ENCODE measurements at places on chromosomes 13 and 19. TPM values are rescaled to one million over a fixed set of nuclear protein-coding genes. Genes with fewer than 3 reads are reported as not detected.

- H3K27ac ChIP-seq = no peak overlapping the region
- DNase-seq = no peak
- no peaks in the 10 kb centered on the region for H3K4me1 ChIP-seq
- H3K27me3 ChIP-seq = no peaks in the 10 kb centered on the region
- H3K4me3 ChIP-seq = no peak overlapping the region
Observed at GRCh38 chr13:90751026-90751425, 596.5 kb upstream of the MIR17HG start.

GRCh38 chr13:106589716-106590115 is 21.8 kb upstream of the ARGLU1 start:
- no peak for DNase-seq
- H3K27me3 ChIP-seq = no peaks in the 10 kb centered on the region
- no peak overlapping the region for H3K27ac ChIP-seq
- no peaks in the 10 kb centered on the region for H3K36me3 ChIP-seq
- no peaks in the 10 kb centered on the region for H3K4me1 ChIP-seq
- no peak overlapping the region for H3K4me3 ChIP-seq

- no peaks in the 10 kb centered on the region for H3K4me1 ChIP-seq
- H3K36me3 ChIP-seq = no peaks in the 10 kb centered on the region
- no peak overlapping the region for H3K4me3 ChIP-seq
- H3K27me3 ChIP-seq = no peaks in the 10 kb centered on the region
Observed at GRCh38 chr19:3524904-3525451, 14.0 kb upstream of the TEKTIP1 start.

DNA sequence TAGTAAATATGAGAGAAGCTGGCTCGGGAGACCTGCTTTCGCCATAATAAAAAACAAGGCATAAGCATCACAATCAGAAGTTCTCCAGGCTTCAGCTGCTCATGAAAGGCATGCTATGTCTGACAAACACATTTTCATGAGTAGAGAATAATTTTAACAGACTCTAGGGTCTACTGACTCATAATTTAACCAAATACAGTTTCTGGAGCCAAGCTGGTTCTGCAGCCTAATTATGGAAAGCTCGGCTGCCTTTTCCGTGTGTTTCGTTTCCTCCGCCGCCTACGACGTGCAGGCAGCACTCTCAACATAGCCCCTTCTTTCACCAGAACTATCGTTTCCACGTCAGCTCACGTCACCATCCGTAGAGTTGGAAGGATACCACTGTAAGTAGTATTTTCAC is 5.7 kb downstream of the MCF2L start:
- no peaks in the 10 kb centered on the region for H3K4me1 ChIP-seq
- no peaks in the 10 kb centered on the region for H3K36me3 ChIP-seq
- H3K4me3 ChIP-seq = no peak overlapping the region
- DNase-seq = no peak
- H3K27ac ChIP-seq = no peak overlapping the region
- no peaks in the 10 kb centered on the region for H3K27me3 ChIP-seq

DNA sequence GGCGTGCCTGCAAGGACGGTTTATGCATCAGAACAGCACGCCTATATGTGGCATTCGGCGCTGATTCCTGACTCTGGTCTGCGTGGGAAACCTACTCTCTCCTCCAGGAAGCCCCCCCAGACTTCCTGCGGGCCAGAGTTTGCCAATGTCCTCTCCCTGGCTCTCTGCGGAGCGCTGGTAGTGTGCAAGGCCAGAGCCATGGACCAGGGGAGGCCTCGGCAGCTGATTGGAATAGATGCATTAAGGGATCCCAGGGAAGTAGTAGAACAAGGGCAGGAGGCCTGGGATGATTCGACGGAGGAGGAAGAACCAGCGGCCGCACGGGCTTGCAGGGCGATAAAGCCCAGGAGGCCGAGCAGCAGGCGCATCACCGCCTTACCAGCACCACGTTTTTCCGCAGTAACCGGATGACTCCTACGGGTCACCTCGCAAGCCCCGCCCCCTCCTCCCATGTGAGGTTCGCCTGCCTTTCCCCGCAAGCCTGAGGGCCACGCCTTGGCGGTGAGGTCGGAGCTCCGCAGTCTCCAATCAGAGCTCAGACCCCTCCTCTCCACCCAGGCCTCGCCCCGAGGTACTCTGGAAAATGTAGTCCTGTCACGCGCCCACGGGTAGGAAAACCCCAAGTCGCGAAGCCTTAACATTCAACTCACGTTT is 5.0 kb downstream of the CLEC11A start:
- H3K27me3 ChIP-seq = no peaks in the 10 kb centered on the region
- no peak overlapping the region for H3K4me3 ChIP-seq
- H3K4me1 ChIP-seq = no peaks in the 10 kb centered on the region
- H3K36me3 ChIP-seq = no peaks in the 10 kb centered on the region
- DNase-seq = peak; percentile 82
- no peak overlapping the region for H3K27ac ChIP-seq

- no peaks in the 10 kb centered on the region for H3K27me3 ChIP-seq
- no peak overlapping the region for H3K4me3 ChIP-seq
- DNase-seq = no peak
- no peaks in the 10 kb centered on the region for H3K4me1 ChIP-seq
- H3K27ac ChIP-seq = no peak overlapping the region
- no peaks in the 10 kb centered on the region for H3K36me3 ChIP-seq
Observed at GRCh38 chr19:3176715-3177501, 1.7 kb upstream of the S1PR4 start.

- no peaks in the 10 kb centered on the region for H3K27me3 ChIP-seq
- H3K36me3 ChIP-seq = no peaks in the 10 kb centered on the region
- no peak overlapping the region for H3K27ac ChIP-seq
- no peaks in the 10 kb centered on the region for H3K4me1 ChIP-seq
- no peak for DNase-seq
Observed at GRCh38 chr13:20401531-20401930, 124.1 kb downstream of the CRYL1 start.

CATSPERD gene
- total RNA-seq = not detected

SAFB2 gene
- 81.9 TPM for total RNA-seq

ISYNA1 gene
- total RNA-seq = 152 TPM

STARD13 gene
- total RNA-seq = 38.9 TPM
